ENCODE measurements at places on chromosomes 7 and 10.

DNA sequence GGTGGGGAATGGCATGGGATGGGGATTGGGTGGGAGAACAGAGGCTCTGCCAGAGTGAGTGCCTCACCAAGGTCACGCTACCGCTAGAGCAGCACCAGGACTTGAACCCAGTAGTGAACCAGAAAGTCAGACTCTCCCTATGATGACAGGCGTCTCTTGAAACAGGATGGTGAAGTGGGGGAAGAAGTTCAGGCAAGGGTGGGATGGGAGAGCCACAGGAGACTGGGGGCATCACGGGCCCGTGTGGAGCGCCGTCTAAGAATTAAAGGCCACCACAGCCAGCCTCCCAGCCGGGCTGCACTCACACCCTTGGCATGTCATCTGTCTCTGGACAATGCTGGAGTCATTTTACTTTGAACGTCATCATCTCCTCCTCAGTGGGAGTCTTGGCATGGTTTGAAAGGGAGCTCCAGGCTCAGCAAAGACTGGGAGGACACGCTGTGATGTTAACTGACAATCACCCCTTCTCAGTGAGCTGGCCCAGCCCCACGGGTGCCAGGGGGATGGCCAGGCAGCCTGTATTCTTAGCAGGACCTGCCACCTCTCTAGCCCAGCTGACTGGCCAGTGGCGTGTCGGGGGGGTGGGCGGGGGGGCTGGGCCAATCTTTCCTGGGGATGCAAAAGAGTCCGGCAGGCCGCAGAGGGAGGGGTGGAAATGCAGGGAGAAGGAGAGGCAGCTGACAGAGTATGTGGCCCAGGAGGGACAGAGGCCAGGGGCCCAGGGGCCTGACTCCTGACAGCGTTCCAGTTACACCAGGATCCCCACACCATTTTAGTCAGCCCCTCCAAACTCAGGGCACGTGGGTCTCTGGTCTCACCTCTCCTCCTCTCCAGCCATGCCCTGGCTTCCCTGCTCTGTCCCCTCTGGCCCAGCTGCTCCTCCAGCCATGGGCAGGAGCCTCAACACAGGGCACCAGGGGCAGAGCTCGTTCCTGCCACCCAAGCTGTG, 96.2 kb downstream of the VOPP1 start:
- no peaks in the 10 kb centered on the region for H3K27me3 ChIP-seq
- DNase-seq: no peak
- H3K4me3 ChIP-seq: no peak overlapping the region
- no peaks in the 10 kb centered on the region for H3K36me3 ChIP-seq
- H3K27ac ChIP-seq: no peak overlapping the region
- peaks cover 7% of the 10 kb centered on the region for H3K4me1 ChIP-seq

DNA sequence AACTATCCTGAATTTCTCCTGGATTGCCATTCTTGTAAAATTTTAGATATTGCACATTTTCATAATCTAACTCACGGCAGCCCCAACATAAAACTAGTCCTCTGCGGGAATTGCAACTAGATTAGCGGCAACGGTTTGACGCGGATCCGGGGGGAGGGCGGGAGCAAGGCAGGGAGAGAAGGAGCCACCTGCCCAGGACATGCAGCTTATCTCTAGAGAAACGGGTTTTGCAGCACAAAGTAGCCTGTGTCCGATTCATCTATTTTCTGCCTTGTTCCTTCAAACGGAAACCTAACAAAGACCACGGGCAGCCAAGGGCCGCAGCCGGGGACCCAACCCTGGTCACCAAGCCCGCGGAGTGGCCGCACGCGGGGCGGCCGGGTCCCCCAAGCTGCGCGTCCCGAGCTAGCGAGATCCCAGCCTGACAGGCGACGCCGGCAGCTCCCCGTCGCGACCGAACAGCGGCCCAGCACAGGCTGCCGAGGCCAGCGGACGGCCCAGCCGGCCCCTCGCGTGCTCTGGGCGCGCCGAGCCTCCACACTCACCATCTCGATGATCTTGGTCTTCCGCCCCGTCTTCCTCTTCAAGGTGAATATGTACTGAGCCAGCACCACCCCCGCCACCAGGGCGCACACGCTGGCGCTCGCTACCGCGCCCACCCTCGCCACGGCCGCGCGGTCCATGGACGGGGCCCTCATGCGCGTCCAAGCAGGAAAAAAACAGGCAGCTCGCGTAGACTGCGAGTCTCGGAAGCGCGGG, at the start of gene NT5C3A:
TSS of gene NT5C3A (minus strand) at position 754 of the 759 bp plus-strand sequence. CDS start at position 683, 71 bp downstream.
- peak within 1 kb of the TSS; percentile 89 for H3K4me3 ChIP-seq
- H3K4me1 ChIP-seq: peaks cover 9% of the 10 kb centered on the region
- H3K36me3 ChIP-seq: no peaks in the 10 kb centered on the region
- H3K27me3 ChIP-seq: no peaks in the 10 kb centered on the region
- DNase-seq: peak; percentile 8

GRCh38 chr7:92259610-92260247, 14.0 kb downstream of the ANKIB1 start:
- no peaks in the 10 kb centered on the region for H3K36me3 ChIP-seq
- no peaks in the 10 kb centered on the region for H3K4me1 ChIP-seq
- no peak overlapping the region for H3K27ac ChIP-seq
- no peak for DNase-seq
- H3K4me3 ChIP-seq: no peak overlapping the region
- H3K27me3 ChIP-seq: no peaks in the 10 kb centered on the region

DNA sequence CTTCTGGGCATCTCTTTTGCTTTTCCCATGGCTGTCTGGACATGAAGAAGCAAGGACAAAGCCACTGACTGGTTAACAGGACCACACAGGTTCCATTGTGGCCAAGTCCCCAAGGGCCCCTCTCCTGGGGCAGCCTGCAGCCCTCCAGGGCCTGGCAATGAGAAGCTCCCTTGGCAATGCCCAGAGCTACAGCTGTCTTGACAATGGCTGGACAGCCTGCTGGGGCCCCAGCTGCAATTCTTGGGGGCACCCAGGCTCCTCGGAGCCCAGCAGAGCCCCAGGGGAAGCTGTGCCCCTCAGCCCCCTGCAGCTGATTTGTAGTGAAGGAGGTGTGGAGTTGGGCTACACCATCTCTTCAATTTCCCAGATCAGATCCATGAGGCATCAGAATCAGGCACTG, 384.9 kb upstream of the PODXL start:
- H3K4me1 ChIP-seq: no peaks in the 10 kb centered on the region
- H3K27me3 ChIP-seq: peaks cover 27% of the 10 kb centered on the region
- no peak overlapping the region for H3K4me3 ChIP-seq
- no peak overlapping the region for H3K27ac ChIP-seq

DNA sequence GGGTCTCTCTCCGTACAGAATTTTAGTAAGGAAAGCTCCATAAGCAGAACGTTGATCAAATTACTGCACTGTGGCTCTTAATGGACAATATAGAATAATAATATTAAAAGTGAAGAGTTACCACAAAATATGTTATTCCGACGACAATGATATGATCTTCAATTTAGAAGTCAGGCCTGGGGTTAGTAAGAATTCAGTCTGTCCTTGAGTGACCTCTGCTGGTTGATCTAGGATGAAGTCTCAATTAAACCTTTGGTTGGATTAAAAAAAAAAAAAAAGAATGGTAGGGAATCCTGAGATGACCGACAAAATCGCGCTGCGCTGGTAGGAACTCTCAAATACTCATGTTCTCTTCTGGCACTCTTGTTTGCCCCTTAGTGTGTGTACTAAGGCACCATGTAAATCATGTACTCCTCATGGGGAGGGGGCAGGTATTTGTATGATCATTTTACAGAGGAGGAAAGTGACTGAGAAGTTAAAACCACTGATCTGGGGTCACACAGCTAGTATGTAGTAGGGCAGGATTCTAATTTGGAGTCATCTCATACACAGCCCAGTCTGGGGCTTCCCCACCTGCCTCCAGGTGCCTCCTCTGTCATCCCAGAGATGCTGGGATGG, 161.3 kb upstream of the NPVF start:
- peak; percentile 56 for DNase-seq
- H3K36me3 ChIP-seq: no peaks in the 10 kb centered on the region
- no peak overlapping the region for H3K27ac ChIP-seq
- H3K27me3 ChIP-seq: no peaks in the 10 kb centered on the region
- no peak overlapping the region for H3K4me3 ChIP-seq

- H3K36me3 ChIP-seq: no peaks in the 10 kb centered on the region
- no peaks in the 10 kb centered on the region for H3K4me1 ChIP-seq
- no peak overlapping the region for H3K4me3 ChIP-seq
- H3K27ac ChIP-seq: no peak overlapping the region
- no peaks in the 10 kb centered on the region for H3K27me3 ChIP-seq
Observed at GRCh38 chr7:104252409-104253134, 44.8 kb upstream of the ORC5 start.

DNA sequence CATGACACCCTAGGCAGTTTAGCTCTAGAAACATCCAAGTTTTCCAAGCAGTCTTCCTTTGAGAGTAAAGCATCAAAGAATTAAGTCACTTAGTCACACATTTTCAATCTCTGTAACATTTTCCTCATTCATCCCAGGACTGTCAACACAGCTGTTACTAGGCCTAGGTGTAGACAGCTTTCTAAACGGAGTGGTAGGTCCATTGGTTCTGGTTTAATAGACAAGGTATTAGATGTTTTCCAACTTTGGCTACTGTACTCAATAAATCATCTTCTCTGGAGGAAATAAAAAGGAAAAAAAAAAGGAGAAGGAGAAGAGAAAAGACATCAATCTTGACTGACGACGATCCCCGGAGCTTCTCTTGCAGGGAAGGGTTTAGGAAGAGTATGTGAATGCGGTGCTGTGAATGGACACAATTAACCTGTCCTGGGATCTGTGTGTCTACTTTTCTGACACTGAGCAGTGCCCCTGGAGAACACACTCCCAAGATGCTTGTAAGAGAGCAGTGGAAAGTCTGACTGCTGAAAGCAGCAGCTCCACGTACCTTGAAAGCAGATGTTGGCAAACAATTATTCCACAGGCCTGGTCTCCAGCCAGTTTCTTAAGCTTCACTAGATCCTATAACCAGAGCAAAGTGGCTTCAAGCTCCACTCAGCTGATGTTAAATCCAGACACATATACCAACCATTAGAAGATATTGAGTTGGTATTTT, 59.1 kb downstream of the CXCL12 start:
- H3K36me3 ChIP-seq: no peaks in the 10 kb centered on the region
- no peaks in the 10 kb centered on the region for H3K4me1 ChIP-seq
- no peak for DNase-seq
- no peaks in the 10 kb centered on the region for H3K27me3 ChIP-seq
- no peak overlapping the region for H3K4me3 ChIP-seq
- H3K27ac ChIP-seq: no peak overlapping the region

- H3K36me3 ChIP-seq: no peaks in the 10 kb centered on the region
- DNase-seq: no peak
- no peaks in the 10 kb centered on the region for H3K4me1 ChIP-seq
- H3K27me3 ChIP-seq: peaks cover 27% of the 10 kb centered on the region
- H3K4me3 ChIP-seq: no peak overlapping the region
- no peak overlapping the region for H3K27ac ChIP-seq
Observed at GRCh38 chr10:132827861-132828539, 42.1 kb upstream of the NKX6-2 start.

- no peak for DNase-seq
- no peaks in the 10 kb centered on the region for H3K27me3 ChIP-seq
- H3K36me3 ChIP-seq: no peaks in the 10 kb centered on the region
- H3K4me1 ChIP-seq: peaks cover 52% of the 10 kb centered on the region
- no peak overlapping the region for H3K4me3 ChIP-seq
- H3K27ac ChIP-seq: peak overlapping the region; percentile 85
Observed at GRCh38 chr7:921581-922333, 32.7 kb downstream of the ADAP1 start.

- H3K4me3 ChIP-seq: no peak overlapping the region
- H3K4me1 ChIP-seq: no peaks in the 10 kb centered on the region
- H3K27ac ChIP-seq: no peak overlapping the region
- no peaks in the 10 kb centered on the region for H3K36me3 ChIP-seq
Observed at GRCh38 chr10:118106426-118106825, 59.7 kb upstream of the RAB11FIP2 start.

- DNase-seq: no peak
- H3K27ac ChIP-seq: no peak overlapping the region
- no peaks in the 10 kb centered on the region for H3K27me3 ChIP-seq
- H3K4me3 ChIP-seq: no peak overlapping the region
- no peaks in the 10 kb centered on the region for H3K4me1 ChIP-seq
- H3K36me3 ChIP-seq: no peaks in the 10 kb centered on the region
Observed at GRCh38 chr10:96651998-96652431, 65.2 kb upstream of the TM9SF3 start.

DNA sequence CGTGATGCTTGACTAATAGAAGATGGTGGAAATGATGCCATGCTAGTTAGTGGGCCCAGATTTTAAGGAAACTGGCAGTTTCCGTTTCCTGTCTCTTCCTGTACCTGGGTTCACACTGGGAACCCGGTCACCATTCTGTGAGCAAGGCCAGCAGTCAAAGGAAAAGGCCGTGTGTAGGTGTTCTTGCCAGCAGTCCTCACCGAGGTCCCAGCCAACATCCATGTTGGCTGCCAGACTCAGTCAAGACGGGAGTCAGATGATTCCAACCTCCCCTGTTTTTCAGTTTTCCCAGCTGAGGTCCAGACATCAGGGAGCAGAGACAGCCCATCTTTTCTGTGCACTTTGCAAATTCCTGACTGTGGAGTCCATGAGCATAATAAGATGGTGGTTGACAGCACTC, 15.2 kb upstream of the PILRB start:
- H3K27me3 ChIP-seq: no peaks in the 10 kb centered on the region
- H3K27ac ChIP-seq: no peak overlapping the region

DNA sequence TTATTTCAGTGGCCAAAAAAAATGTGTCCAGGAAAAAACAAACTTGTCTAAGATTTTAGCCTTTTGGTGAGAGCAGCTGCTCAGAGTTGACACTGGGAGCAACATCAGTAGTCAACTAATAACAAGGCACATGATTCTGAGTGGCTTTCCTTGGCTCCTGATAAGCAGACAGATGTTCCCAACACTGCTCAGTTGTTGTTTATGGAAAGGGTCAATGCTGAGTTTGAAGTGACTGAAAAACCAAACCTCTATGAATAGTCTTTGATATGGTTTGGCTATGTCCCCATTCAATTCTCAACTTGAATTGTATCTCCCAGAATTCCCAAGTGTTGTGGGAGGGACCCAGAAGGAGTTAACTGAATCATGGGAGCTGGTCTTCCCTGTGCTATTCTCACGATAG, 12.3 kb downstream of the DYDC1 start:
- H3K4me3 ChIP-seq: no peak overlapping the region
- H3K27me3 ChIP-seq: no peaks in the 10 kb centered on the region
- no peaks in the 10 kb centered on the region for H3K4me1 ChIP-seq

DNA sequence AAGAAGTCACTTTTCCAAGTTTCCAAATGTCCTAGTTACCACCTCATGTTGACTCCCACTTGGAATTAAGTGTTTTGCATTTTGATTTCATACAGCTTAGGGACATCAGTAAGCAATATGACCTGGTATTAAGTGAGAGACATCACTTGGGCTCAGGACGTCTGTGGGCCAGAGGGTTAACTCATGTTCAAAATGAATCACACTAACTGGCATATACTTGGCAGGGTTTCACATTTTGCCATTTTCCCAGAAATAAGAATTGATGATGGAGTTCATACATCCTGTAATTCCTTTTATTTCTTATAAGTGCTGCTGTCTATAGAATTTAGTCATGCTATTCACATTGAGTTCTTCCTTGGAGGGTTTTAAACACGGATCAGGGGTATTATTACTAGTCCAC, 516.5 kb downstream of the PHTF2 start:
- DNase-seq: no peak
- no peaks in the 10 kb centered on the region for H3K36me3 ChIP-seq
- H3K27ac ChIP-seq: no peak overlapping the region
- H3K27me3 ChIP-seq: no peaks in the 10 kb centered on the region
- H3K4me3 ChIP-seq: no peak overlapping the region

- DNase-seq: no peak
- H3K4me3 ChIP-seq: no peak overlapping the region
- H3K27me3 ChIP-seq: no peaks in the 10 kb centered on the region
- H3K27ac ChIP-seq: no peak overlapping the region
- H3K36me3 ChIP-seq: no peaks in the 10 kb centered on the region
Observed at GRCh38 chr7:126302639-126303038, 950.1 kb downstream of the GRM8 start.

All from tibial nerve (tissue), 4 donors.